CD4-positive, alpha-beta T cell treated with Interleukin-4 for 4 hours (primary cell): ENCODE measurements at places on chromosomes 2 and 18.

- no peak for DNase-seq
Measured at GRCh38 chr2:177547122-177547521, 154.5 kb downstream of the AGPS start.

- DNase-seq = no peak
Measured at GRCh38 chr2:181037922-181038321, 57.5 kb downstream of the UBE2E3 start.

DNA sequence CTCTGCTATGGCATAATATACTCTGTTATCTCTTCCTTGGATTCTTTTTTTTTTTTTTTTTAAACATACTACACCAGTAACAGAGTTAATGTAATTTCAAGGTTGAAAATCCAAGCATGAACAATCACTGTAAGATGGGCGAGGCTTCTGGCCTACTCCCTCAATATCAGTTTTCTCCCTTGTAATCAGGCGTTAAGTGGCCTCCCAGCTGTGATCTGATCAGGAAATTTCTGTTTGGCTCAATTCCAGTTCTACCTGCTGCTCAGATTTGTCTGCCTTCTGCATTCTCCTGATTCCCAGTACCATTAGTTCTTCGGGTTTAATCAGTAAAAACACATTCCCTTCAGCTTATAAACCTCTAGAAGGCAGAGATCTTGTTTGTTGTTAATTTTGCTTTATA, 18.6 kb downstream of the PRKD3 start:
- DNase-seq = no peak

GRCh38 chr2:54088191-54088634, 27.2 kb upstream of the ACYP2 start:
- DNase-seq = no peak

- peak; percentile 64 for DNase-seq
Measured at GRCh38 chr2:101012706-101013181, 10.7 kb downstream of the RPL31 start.

GRCh38 chr2:182321096-182321495, 105.7 kb downstream of the PDE1A start:
- DNase-seq = no peak

DNA sequence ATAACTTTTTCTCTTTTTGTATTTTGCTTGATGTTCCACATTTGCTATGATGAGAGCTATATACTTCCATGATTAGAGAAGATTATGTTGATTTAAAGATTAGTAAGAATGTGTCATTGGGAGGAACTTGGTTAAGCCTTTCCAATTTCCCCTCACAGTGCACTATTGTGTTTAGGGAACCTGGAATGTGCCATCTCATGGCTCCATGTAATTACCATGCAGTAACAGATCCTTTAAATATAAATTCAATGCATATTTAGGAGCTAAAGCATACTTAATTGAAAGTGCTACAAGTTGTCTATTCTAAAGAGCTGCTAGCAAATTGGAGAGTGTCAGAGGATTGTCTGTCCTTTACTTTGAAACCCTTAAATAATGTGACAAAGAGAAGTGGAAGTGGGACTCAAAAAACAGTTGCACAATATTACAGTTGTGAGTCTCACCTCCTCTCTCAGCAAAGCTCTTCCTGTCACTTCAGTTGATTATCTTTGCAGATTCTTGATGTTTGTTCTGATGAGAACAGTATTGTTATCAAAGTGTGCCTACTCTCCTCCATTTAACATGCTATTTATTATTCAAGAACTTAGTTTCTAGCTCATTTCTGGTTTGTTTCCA, 1162.7 kb upstream of the ZEB2 start:
- DNase-seq = no peak

DNA sequence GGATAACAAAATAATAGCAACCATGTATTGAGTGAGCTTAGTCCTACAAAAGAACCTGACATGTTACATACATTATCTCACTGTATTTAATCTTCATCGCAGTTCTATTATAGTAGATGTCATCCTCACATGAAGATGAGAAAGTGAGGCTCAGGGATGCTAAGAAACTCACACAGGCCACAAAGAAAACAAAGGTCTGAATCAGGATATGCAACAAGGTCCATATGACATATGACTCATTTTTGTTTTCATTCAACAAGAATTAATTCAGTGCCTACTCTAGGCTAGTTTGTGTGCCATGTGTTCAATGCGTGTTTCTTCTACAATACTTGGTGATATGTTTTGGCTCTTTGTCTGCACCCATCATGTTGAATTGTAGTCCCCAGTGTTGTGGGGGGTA, 219.7 kb upstream of the EPHA4 start:
- no peak for DNase-seq

DNA sequence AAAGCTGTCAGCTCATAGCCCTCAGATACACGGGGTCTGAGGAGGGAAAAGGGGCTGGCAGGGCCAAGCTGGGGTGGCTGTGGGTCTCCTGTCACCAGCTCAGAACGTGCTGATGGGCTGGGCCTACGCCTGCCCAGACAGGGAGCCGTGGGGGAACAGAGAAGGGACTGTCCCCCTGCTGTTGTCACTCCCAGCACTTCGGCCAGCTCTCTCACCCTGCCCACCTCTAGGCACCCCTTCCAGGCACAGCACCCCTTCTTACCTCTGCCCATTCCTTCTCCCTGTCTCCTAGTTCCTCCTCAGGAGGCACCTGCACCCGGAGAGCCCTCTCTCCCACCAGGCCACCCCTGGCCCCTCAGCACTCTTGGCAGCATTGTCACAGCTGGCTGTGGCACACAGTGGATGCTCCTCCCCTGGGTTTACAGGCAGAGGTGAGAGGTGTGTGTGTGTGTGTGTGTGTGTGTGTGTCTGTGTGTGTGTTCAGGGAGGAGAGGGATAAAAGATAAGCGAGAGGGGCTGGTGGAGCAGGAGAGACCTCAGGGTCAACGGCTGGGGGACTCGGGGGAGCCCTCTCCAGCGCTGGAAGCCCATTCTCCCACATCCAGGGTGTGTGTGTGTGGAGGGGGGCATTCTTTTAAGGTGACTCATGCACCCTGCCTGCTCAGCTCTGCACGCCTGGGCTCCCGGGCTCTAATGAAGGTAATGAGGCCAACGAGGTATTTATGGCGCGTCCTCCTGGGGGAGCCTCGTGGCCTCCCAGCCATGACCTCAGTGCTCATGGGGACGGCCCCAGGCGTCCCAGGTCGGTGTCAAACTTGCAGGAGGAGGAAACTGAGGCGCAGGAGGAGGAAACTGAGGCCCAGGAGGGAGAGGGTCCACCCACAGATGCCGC, 66.1 kb upstream of the SMAD7 start:
- no peak for DNase-seq

DNA sequence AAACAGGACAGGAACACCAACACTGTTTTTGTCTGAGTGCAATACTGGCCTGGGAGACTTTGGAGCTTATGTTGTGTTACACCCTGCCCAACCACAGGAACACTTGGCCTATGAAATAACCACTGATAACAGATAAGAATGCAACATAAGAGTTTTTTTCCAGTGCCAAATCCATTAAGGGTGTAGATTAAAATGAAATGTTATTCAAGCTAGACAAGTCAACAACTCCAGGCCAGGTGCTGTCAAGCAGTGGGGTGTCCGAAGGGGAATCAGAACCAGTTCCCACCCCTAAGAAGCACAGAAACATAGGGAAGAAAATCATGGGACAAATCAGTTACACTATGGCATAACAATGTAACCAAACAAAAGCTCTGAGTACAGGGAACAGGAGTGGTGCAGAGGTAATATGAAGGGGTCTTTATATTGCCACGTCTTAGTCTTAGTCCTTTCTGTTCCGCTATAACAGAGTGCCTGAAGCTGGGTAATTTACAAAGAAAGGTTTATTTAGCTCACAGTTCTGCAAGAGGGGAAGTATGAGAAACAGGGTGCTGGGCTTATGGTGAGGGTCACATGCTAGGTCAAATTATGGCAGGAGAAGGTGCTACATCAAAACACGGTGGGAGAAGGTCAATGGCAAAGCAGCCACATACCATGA, 3.8 kb downstream of the AFG3L2 start:
- no peak for DNase-seq
